ENCODE measurements at places on chromosomes 13 and 19. TPM values are rescaled to one million over a fixed set of nuclear protein-coding genes. Genes with fewer than 3 reads are reported as not detected.

The HAUS8 gene
- 6.1 TPM for total RNA-seq

The TEX26 gene
- not detected for total RNA-seq

The UQCRFS1 gene
- 34.2 TPM for total RNA-seq

The MCEMP1 gene
- 0.24 TPM for total RNA-seq

DNA sequence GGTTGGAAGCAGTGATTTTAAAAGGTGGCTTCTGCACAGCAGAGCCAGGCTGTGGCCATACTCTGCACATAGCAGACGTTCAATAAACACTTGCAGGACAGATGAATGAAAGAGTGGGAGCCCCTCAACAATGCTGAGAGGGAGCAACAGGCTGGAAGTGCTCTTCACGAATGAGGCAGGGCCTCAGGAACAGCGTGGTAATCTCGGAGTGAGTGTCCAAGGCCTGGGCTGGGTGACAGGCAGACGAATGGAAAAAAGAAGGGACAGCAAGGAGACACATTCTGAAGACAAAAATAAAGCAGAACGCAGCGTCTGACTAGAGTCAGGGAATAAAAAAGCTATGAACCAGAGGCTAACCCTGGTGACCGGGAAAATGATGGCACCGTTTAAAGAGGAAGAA is 11.1 kb downstream of the GJA3 start:
- no peak for ATAC-seq

GRCh38 chr19:31110336-31110735 is 238.9 kb downstream of the TSHZ3 start:
- no peak for ATAC-seq

DNA sequence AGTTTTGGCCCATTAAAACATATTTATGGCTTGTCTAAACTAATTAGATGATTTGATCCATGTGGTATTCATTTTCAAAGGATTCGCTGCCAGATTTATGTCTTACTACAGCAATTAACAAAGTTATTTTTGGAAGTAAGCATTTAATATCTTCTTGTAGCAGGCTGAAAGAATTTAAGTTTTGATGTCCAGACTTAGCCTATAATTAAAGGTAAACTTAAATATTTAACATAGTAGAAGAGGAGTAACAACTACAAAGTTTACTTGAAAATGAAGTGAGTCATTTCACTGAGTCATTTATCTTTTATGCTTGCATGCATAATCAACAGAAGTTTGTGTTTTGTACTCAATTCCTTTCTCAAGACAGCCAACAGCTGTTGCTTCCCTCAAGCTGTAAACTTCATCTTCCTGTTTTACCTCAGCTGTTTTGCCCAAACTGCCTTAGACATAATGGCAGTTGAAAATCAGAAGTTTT is 58.1 kb downstream of the EDNRB start:
- no peak for ATAC-seq

GRCh38 chr13:111292710-111293485 is 27.5 kb upstream of the TEX29 start:
- ATAC-seq, result no peak

DNA sequence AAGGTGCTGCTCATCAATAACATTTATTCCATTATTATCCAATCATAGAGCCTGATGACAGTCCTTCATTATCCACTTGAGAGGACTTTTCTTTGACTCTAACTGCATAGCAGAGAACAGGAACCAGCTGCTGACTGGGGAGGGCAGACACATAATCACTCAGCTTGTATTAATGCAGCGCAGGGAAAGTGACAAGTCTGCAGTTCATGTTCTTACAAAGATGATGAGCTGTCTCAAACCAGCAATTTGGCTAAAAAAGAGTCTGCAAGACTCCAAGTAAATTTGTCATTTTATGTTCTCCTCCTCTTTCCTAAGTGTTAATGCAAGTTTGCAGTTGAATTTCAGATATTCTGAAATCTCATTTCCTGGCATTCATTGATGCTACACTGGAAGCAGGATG is 40.0 kb upstream of the CBY2 start:
- ATAC-seq, result no peak

DNA sequence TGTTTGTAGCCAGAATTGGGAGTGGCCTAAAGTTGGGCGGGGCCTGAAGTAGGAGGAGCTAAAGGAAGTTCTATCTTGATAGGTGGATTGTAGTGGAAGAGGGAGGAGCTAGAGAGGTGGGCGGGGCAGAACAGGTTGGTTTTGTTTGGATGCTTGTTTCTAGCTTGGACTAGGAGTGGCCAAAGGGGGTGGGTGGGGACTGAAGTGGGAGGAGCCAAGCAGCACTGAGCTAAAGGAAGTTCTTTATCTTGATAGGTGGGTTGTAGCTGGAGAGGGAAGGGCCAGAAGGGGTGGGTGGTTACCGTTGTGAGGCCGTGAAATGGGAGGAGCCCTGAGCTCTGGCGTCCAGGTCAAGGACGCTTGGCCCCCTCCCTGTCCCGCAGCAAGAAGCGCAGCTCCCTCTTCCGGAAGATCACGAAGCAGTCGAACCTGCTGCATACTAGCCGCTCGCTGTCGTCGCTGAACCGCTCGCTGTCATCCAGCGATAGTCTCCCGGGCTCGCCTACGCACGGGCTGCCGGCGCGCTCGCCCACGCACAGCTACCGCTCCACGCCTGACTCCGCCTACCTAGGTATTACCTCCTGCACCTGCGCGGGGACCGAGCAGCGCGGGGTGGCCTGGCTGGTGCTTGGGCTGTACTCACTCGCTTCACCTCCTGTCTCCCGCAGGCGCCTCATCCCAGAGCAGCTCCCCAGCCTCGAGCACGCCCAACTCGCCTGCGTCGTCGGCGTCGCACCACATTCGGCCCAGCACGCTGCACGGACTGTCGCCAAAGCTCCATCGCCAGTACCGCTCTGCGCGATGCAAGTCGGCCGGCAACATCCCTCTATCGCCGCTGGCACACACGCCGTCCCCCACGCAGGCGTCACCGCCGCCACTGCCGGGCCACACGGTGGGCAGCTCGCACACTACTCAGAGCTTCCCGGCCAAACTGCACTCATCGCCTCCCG is 8.0 kb downstream of the DNASE2 start:
- peak; percentile 80 for ATAC-seq

- peak; percentile 12 for ATAC-seq
Observed at GRCh38 chr13:113981611-113982295, 7.9 kb upstream of the C13orf46 start.

DNA sequence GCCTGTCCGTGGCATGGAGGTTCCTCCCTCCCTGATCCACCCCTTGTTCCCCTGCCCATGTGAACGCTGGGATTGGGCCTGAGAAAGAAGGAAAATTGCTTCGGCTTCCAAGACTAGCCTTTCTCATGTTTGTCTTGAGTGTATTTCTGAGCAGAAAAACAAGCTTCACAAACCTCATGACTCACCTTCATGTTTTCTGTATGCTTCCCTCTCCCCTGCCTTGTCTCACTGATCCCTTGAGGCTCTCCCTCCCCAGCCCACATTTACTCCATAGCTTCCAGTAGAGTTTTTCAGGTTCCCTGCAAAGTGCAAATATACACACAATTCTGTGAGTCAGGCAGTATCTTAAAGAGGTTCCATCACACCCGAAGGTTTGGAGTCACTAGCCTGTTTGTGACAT is 572.4 kb downstream of the UQCRFS1 start:
- no peak for ATAC-seq

DNA sequence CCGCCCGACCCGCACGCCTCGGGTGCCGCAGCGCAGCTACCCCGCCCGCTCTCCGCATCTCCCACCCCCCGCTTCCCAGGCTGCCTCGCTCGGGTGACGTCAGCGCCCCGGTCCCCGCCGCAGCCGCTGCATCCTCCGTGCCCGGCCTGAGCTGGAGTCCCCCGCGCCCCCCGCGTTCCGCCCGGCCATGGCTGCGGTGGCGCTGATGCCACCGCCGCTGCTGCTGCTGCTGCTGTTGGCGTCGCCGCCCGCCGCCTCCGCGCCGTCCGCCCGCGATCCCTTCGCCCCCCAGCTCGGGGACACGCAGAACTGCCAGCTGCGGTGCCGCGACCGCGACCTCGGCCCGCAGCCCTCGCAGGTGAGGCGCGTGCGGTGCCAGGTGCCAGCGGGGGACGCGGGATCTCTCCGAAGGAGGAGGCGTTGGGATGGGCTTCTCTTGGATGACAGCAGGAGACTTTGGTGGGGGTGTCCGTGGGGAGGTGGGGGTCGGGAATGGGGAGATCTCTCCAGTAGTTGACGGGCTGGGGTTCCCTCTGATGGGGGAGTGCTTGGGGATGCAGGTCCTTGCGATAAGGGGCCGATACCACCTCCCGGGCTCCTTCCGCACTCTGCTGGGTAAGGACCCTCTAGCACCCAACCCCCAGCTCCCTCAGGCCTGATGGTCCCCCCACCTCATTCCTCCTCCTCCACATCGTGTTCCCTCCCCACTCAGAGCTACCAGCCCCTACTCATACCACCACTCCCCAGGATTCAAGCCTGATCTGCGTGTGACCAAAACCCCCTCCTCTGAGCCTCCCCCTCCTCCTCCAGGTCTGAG is at the start of gene TMEM59L:
Gene TMEM59L (plus strand): TSS at position 99 of the 817 bp plus-strand sequence. CDS start 89 bp downstream, at position 188.
- peak; percentile 10 for ATAC-seq
